ENCODE measurements at places on chromosomes 4 and X.

GRCh38 chrX:38571058-38571457 is 9.7 kb downstream of the TSPAN7 start:
- DNase-seq, result no peak

DNA sequence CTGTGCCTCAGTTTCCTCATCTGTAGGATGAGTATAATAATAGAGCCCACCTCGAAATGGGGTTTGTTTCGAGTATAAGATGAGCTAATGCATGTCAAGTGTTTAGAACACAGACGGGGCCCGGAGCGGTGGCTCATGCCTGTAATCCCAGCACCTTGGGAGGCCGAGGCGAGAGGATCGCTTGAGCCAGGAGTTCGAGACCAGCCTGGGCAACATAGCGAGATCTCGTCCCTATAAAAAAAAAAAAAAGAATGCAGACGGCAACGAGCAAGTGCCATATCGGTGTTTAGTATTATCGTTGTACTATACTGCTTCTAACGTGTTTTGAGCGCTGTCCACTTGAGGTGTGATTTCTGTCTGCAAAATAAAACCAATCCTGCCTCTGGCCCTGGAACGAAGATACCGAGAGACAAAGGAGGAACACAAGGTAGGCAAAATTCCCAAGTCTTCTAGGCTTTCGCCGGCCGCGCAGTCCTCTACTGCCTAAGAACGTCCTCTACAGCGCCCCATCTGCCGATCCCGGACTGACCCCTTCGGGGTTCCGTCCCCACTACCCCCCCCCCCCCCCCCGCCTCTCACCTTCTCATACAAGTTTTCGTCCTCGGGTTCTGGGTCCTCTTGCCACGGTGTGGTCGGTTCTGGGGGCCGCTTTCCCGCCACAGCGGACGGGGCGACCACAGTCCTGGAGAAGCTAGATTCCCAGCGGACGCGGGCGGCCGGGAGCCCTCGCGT is 442 bp downstream of the NDUFB11 start:
- DNase-seq, result peak; percentile 59

DNA sequence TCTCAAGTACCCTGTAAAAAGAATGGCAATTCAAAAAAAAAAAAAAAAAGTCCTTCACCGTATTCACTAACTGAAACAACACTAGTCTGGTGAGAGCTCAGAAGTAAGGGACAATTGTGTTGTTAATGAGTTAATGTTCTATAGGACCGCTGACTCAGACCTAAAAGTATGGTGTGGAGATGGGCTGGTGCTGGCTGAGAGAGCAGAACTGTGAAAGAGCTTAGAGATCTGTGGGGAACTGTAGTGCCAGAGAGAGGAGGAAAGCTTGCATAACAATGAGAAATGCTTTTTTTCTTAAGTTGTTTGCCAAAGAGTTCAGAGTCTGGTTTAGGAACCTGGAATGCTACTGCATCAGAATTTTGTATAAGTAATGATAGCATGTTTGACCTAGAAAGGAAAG is 65.1 kb downstream of the LHFPL1 start:
- DNase-seq, result peak; percentile 20

DNA sequence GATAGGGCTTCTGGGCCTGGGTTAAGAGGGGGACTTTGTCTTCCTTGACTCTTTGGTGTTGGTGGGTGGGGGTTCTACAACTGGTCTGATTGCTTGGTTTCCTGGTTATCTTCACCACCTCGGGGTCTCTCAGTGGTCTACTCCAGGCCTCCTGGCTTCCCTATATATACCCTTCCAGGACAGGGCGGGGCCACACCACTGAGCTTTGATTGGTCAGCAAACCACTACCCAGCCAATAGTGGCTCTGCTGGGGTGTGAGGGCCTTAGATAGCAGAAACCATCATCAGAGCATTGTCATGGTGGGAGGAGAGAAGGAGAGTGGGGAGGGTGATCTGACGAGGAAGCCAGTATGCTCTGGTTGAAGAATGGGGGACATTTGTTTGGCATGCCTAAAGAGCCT is 14.4 kb upstream of the MAGEA1 start:
- no peak for DNase-seq

Measured in AG08395 (cell line).